ENCODE measurements at places on chromosomes 5 and 9.
A peak's percentile ranks its signal among the peaks of the same experiment; 100 is the strongest.

GRCh38 chr5:127834554-127834953 is 131.4 kb downstream of the CCDC192 start:
- DNase-seq = no peak

DNA sequence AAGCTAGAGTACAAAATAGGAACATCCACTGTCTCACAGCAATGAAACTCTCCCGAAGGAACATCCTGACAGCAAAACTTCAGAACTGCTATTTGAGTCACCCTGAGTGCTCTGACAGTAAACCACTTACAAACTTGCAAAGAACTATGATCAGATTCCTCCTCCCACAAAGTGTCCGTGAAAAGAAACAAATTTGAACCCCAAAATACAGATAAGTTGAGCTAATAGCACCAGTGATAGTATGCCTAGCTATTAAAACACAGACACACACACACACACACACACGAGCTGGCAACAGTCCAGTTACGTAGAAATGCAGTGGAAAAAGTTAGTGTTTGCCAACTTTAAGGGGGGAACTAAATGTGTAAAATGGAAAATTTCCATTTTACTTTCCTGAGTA is 3.1 kb upstream of the GLIS3 start:
- no peak for DNase-seq

GRCh38 chr5:60972231-60972630 is 27.2 kb downstream of the NDUFAF2 start:
- no peak for DNase-seq

- DNase-seq = no peak
Measured at GRCh38 chr9:135980926-135981630, 19.9 kb upstream of the UBAC1 start.

- no peak for DNase-seq
Measured at GRCh38 chr9:89388084-89388867, 70.0 kb downstream of the SECISBP2 start.

- no peak for DNase-seq
Measured at GRCh38 chr9:4788703-4789102, 4.0 kb upstream of the RCL1 start.

GRCh38 chr9:127336086-127336485 is 60.9 kb upstream of the SLC2A8 start:
- no peak for DNase-seq

DNA sequence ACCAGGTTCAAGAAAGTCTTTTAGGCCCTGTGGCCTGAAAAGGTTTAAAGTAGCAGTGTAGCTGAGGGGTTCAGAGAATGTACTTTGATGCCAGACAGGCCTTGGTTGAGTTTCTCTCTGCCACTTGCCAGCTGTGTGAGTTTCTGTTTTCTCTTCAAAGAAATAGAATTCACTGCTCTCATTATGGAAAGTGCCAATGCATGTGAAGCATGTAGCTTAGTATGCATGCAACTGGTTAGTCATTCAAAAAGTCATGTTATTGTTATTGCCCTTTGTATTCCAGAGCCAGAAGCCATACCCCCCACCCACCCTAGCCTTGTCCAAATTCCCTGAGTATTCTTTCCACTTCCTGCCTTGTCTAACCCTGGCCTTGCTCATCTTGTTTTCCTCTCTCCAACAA is 101.7 kb downstream of the ADRB2 start:
- DNase-seq = no peak

GRCh38 chr5:67319935-67320725 is 123.5 kb upstream of the CD180 start:
- no peak for DNase-seq

- DNase-seq = no peak
Measured at GRCh38 chr9:87713278-87713987, 12.5 kb upstream of the CTSL start.

- DNase-seq = peak; percentile 58
Measured at GRCh38 chr5:31855134-31856040, 216.5 kb downstream of the PDZD2 start.

- DNase-seq = no peak
Measured at GRCh38 chr9:116182876-116183275, 29.3 kb downstream of the PAPPA start.

DNA sequence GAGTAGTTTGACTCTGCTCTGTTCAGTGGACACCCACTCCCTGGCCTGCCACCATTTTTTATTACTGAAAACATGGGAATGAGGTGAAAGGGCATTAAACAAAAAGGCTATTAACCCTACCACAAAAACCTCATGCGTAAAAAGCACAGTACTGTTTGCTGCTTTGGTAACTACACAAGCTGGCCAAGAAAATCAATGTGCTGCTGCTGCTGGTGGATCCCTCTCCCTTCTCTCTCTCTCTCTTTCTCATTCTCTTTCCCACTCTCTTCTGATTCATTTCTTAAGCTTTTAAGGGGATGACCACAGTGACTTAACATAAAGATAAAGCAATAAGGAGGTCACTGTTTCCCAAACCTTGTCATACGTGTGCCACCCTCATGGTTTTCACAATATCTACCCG is 183.2 kb upstream of the TBC1D2 start:
- DNase-seq = peak; percentile 21

DNA sequence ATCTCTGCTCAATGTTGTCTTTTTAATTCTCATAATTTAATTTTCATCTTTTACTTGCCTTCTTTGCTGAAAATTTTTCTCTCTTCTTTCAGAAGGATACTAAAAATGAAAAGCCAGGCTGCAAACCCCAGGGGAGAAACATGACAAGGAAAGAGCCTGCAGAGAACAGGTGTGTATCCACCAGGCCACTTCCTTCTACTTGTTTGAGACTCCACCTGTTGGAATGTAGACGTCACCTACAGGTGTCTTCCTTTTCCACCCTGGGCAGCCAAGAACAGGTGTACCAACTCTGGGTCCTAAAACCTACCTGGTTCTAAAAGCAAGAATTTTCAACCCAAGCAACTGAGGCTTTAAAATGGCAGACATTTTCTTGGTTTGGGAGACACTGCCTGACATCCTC is 166.8 kb downstream of the ATP10B start:
- no peak for DNase-seq

DNA sequence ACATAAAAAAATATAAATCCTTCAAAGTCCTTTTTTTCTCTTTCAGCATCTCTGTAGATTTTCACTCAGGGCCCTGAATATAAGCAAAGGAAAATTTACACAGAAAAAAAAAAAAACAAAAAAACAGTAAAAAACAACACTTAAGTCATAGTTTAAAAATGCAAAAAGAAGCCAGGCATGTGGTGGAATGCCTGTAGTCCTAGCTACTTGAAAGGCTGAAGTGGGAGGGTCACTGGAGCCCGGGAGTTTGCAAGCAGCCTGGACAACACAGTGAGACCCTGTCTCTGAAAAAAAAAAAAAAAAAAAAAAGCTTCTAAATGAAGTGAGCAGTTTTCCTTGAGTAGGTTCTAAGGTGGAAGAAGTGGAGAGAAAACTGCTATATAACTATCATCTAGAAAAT is 55.0 kb upstream of the BNC2 start:
- no peak for DNase-seq

DNA sequence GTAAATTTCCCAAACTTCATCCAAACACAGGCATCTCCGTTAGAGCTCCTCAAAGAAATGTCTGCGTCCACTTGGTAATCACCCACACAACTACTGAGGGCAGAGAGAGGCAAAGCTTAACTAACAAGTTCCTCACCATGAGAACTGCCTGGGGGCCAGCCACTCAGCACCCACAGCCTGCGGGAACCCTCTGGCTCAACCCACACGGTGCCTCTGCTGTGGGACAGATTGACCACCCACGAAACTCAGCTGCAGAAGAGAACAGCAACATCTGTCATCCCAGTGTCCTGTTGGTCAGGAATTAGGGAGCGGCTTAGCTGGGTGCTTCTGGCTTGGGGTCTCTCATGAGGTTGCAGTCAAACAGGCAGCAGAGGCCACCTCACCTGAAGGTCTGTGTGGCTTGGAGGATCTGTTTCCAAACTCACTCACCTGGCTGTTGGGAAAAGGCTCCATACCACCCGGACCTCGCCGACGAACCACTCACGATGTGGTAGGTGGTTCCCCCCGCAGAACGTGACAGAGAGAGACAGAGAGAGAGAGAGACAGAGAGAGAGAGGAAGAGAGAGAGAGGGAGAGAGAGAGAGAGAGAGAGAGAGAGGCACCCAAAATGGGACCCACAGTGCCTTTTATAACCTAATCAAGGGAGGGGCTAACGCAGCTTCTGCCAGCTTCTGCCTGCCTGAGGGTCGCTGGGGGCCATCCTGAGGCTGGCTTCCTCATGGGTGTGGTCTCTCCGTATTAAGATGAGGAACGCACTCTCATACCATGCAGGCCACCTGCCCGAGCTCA is 103.5 kb downstream of the OLFM1 start:
- no peak for DNase-seq

DNA sequence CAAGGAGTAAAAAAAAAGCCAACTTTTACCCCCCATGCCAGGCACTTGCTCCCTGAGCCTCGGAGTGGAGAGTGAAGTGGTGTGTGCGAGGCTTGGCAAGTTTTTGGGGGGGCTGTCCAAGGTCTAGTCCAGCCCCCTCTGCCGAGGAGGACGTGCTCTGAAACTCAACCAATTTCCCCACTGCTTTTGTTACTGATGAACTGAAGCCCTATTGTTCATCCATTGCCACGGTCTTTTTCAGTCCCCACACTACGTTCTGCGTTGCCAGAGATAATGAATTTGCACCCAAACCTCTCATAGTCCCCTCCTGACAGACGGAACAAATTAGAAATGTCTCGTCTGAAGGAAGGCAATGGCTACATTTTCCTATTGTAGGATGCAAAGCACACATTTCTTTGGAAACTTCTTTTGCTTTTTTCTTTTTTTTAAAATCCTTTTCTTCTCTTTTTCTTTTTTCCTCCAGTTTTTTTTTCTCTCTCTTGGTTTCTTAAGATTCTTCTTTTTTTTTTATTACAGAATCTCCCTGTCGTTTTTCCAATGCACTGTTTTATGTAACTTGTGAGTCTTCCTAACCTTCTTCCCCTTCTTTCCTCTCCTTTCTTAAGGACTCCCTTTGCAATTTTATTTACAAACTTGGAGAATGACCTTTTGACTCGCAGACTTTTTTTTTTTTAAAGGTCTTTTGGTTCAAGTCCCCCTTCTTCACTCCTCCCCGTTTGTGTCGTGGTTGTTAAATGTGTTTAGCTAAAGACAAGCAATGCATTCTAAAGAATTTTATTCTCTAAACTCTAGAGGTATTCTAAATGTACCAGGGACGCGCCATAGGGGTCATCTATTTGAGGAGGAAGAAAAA is 209.5 kb downstream of the MEF2C start:
- DNase-seq = peak; percentile 95

DNA sequence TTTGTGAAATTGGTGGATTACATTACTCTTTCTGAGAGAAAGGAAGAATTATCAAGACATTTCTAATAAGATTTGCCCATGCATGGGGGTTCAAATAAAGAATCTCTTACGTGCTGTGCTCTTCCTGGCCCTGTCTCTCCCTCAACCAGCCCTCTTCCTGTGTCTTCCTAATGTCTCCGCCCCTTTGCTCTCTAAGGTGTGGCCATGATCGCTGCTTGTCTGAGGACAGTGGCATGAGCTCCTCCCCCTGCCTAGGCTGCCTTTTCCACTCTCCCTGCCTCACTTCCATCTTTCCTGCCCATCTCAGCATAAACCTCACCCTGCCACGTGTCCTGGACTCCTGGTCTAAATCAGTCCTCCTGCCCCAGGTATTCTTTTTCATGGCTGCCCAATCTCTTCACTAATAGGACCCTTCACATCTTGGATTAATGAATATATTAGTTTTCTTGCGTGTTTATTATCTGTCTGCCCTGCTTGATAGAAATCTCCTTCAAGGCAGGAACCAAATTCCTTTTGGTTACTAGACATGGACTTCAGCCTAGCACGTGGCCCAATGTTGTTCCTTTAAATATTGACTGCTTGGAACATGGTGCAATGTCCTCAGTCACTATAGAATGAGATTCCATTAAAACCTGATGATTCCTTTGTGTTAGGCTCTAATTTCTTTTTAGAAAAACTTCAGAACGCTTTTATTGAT is 122.3 kb downstream of the MTRR start:
- no peak for DNase-seq

DNA sequence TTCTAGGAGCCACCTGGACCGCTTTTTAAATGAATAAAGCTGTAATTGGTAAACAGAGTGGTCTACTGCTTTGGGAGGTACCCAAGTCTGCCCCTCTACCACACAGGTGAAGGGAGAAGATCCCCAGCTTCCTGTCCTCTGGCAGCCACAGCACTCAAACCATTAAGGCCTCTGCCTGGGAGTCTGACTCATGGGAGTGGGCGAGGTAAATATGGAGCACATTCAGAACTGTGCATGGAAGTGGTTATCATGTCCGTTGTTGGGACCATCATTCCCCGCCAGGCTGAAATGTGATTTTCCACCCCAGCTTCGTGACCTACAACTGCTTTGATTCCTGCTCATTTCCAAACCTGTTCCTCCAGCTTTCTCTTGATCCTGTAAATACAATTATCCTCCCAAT is 59.5 kb upstream of the ALDH1B1 start:
- no peak for DNase-seq

DNA sequence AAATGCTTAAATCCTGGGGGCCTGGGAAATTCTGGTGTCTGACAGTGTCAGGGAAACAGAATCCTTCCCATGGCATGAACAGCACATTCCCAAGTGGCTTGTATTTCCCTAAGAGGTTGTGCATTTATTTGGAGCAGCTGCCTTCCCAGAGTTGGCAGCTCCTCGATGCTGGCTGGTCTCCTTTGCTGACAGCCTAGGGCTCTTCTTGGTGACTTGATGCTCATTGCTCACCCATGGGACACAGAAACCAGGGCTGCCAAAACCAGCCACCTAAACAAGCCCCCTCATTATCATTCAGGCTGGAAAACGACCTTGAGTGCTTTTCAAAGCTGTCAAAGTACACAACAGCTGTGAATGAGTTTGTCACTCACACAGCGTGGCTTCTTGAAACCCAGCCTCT is 24.2 kb downstream of the ENHO start:
- peak; percentile 95 for DNase-seq

GRCh38 chr5:57209316-57210040 is 35.6 kb downstream of the GPBP1 start:
- no peak for DNase-seq

DNA sequence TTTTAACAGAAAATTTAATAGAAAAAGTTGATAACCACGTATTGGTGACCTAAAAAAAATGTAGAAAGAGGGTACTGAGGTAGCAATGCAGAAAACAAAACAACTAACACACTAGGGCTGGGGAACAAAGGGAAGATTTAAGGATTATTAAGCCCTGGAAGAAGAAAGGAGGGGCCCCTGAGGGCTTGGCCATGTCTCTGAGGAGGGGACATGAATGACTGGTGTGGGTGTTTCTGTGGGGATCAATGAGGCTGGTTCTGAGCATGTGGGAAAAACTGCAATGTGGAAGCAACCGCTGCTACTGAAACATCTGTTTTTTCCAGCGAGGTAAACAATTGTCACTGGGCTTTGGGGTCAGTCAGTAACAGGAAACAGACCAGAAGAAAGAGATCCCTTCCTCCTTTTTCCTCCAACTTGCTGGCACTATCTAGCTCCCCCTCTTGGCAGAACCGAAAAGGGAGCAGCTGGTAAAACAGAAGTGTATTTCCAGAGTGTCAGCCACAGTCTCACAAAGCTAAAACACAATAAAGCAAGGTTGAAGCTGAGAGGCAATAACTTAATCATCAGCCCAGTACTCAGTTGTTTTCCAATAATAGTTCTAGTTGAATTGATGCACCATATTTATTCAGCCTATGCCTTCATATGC is 48.3 kb downstream of the ATPSCKMT start:
- no peak for DNase-seq

DNA sequence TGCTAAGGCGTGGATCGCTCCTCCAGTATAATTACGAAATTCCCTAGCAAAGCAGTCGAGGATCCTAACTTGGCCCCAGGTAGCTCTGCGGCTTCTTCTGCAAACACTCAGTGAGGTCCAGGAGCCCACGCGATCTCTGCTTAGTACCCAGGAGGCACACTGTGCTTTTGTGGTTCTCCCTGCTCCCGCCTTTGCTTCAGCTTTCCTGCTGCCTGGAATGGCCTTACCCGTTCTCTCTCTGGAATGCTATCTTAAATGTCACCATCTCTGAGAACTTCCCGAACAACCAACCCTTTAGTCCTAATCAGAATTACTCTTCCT is 639 bp downstream of the INVS start:
- no peak for DNase-seq

Measured in brain (organoid and tissue), 16 donors.